NCI-H146 (cell line): ENCODE measurements at places on chromosomes 7 and 10.

DNA sequence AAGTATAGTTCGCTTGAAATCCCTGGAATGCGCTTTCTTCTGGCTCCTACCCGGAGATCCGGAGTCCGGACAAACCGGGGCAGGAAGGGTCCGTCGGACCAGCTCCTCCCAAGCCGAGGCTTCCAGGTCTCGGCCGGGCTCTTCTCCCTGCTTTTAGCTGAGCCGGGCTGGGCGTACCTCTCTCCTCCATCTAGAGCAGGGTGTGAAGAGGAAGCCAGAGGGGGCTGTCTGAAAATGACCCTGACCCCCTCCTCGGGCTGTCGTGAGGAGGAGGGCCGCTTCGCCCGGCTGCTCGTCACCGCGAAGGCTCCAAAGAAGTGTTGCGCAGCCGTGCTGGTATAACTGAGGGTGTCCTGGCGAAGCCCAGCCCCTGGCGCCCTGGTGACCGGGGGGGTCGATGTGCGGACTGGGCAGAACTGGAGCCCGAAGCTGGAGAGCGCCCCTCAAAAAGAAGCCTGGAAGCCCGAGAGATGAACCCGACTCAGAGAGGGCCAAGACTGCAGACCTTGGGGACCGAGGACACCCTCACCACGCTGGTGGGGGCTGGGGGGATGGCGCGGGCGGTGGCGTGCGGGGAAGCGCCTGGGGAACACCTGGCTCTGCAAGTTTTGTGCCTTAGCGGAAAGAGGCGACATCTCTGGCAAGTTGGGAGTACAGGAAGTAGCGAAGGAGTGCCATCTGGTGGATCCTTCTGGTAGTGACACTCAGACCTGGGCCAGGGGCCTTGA, 5.7 kb downstream of the KAZALD1 start:
- DNase-seq = peak; percentile 79

GRCh38 chr10:67990093-67990492, 85.0 kb downstream of the HERC4 start:
- DNase-seq = no peak

DNA sequence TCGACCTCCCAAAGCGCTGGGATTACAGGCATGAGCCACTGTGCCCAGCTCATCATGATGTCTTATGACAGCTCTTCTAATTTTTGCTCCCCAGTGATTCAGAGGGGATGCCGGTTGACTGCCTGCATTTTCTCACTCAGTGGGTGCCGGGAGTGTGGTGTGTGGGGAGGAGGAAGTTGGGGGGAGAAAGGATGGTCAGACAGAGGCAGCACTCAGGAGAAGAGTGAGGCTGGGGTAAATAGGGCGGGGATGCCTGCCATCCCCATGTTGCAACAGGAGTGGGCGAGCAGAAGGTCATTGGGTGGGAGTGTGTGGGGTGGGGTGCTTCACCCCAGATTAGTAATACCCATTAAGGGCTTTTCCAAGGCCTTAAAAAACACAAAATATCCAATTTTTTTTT, 3.5 kb upstream of the CCL24 start:
- DNase-seq = no peak

DNA sequence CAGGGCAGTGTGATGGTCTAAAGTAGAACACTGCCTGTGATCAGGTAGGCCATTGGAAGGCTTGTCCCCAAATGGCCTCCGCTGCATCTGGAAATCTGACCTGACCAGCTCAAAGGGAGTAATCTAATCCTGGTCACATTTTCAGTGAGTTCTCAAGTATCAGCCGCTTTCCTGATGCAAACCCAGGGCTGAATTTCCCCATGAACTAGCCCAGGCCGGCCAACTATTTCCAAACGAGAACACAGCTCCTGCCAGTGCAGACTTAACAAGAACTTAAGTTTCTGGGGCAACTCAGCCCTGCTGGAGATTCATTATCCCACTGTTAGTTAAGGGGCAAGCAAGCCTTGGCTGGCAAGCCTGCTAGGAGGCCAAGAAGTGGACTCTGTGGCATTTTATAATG, 59.6 kb upstream of the FAM180A start:
- DNase-seq = no peak

- DNase-seq = no peak
Measured at GRCh38 chr10:90318659-90319058, 539.2 kb downstream of the HTR7 start.
